Parietal lobe (tissue), 2 donors: ENCODE measurements at places on chromosomes 3 and 15. TPM values are rescaled to one million over a fixed set of nuclear protein-coding genes. Genes with fewer than 3 reads are reported as not detected.

The ROPN1 gene
- total RNA-seq, result not detected

The RASL12 gene
- 2.8 TPM for total RNA-seq

The COL6A5 gene
- not detected for total RNA-seq

The CHST13 gene
- not detected for total RNA-seq

The LRRC49 gene
- 201 TPM for total RNA-seq

The FAIM gene
- 22.8 TPM for total RNA-seq

The SPINK8 gene
- not detected for total RNA-seq

The MUC4 gene
- total RNA-seq, result not detected

The RLBP1 gene
- 2.2 TPM for total RNA-seq

The TEX55 gene
- total RNA-seq, result not detected

The TMOD2 gene
- 232 TPM for total RNA-seq
